Left renal cortex interstitium (tissue), 4 donors: ENCODE measurements at places on chromosomes 16 and 17.

DNA sequence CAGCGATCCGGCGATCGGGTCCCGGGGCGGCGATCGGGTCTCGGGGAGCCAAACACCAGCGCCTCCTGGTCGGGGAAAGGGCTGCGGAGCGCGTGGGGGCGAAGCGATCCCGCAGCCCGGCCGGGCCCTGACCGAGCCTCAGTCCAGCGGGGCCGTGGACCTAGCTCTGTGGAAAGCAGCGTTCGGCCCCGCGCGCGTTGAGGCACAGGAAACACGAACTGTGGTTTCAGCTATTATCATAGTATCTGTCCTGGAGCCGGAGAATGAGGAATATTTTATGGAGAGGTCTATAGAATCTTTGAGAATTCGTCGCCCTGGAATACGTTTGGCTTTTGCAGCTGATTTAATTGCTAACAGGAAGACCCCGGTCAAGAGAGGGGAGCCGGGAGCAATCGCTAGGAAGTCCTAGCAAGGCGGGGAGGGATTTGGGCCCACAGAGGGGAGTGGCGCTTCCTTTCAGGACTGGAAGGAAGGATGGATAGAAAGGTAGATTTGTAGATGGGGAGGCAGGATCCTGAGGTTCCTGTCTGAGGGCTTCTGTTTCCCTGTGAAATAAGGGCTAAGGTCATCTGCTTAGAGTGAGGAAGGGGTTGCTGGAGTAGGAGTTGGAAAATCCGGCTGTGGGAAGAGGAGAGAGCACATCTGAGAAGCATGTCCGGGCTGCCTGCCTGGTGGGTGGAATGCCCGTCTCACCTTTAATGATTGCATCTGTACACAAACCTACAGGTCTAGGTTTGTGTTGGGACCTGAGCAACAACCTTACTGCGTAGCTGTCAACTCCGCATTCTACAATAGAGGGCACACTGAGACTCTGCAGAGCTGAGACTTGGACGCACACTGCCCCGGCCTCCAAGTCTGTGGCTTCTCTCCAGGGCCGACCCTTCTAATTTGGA lies 770 bp downstream of the CCNF start:
- DNase-seq = no peak

GRCh38 chr16:51637770-51638094 lies 486.7 kb upstream of the SALL1 start:
- no peak for DNase-seq

DNA sequence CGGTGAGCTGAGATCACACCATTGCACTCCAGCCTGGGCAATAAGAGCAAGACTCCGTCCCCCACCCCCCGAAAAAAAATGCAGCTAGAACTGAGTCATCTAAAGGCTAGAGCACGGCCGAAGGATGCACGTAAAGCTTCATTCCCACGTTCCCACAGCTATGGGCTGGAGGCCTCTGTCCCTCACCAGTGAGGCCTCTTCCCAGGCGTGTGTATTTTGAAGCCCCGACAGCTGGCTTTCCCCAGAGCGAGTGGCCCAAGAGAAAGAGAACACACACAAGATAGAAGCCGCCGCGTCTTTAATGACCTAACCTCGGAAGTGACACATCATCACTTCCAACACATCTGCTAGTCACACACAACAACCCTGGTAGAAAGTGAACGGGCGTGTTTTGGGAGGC lies 6.6 kb upstream of the KCTD5 start:
- no peak for DNase-seq

GRCh38 chr17:37761059-37761458 lies 16.2 kb upstream of the HNF1B start:
- no peak for DNase-seq

DNA sequence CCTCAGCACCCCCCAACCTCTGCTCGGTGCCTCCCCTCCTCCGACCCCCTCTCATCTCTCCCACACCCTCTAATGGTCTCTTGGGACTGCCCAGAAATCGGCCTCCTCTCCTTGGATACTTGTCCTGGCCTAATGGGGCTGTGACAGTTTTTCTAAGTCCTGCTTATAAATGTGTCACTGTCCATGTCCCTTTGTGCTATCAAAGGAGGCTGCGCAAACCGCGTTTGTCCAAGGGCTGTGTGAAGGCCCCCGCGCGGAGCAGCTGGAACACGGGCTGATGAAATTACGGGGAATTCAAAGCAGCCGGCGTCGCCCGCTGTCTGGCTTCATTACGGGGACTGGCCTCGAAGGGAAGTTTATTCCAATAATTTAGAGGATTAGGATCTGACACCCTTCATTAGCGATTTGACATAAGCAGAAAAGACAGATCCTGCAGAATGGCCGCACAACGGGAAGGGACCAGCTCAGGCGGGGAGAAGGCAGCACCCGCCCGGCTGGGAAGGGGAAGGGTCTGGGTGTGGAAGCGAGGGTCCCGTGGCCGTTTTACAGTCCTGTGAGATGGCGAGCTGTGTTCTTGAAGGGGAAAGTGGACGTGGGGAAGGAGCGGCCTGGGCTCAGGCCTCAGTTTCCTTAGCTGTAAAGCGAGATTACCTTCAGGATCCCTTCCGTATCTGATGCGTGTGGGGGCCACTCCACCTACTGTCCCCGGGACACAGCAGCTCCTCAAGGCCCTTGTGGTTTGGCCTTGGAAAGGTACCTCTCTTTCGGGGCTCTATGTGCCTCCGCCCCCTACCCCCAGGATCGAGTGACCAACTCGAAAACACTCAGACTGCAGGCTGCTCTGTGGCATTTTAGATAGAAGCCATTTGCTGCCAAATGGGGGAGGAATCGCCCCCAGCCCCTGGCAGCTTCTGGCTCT lies 1.6 kb upstream of the WFIKKN2 start:
- no peak for DNase-seq

DNA sequence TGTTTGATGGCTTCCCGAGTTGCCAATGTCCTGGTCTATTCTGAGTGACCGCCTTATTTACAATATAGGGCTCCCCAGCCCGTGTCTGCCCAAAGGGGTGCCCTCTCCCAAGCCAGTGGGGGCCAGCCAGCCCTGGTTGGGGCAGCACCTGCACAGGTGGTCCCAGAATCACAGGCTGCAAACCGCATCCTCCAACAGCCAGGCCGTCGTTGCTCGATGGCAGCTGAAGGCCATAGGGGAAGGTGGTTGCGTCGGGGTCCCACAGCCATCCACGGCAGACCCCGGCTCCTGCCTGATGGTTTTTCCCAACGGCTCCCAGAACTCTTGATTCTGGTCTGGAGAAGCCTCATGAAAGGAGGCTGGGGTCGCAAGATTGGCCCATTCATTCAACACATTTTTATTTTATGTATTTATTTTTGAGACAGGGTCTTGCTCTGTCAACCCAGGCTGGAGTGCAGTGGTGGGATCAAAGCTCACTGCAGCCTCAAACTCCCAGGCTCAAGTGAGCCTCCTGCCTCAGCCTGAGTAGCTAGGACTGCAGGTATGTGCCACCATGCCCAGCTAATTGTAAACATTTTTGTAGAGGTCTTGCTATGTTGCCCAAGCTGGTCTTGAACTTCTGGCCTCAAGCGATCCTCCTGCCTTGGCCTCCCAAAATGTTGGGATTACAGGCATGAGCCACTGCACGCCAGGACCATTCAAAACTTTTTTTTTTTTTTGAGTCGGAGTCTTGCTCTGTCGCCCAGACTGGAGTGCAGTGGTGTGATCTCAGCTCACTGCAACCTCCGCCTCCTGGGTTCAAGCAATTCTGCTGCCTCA lies 79.0 kb upstream of the TOB1 start:
- no peak for DNase-seq

DNA sequence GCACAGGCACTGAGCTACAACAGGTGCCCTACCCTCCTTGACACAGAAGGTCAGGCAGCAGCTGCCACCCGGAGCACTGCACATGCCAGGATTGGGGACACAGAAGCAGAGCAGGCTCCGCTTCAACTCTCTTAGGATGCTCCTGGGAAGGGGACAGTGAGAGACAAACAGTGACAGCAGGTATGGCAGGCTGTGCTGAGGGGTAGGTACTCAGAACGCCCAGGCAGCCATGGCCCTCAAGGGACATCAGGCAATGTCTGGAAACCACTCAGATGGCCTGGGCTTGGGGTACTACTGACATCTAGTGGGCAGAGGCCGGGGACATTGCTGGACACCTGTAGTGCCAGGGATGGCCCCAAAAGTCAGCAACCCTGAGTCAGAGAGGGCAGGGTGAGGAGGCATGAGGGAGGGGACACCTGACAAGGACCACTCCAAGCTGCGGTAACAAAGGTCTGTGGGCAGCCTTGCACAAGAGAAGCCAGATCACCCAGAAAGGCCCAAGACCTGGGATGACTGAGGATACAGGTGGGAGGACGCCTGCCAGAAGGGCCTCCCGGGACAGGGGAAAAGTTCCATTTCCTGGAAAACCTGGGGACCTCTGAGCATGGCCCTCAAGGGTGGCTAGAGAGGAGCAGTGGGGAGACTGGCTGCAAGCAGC lies 21.2 kb downstream of the PEMT start:
- DNase-seq = no peak

DNA sequence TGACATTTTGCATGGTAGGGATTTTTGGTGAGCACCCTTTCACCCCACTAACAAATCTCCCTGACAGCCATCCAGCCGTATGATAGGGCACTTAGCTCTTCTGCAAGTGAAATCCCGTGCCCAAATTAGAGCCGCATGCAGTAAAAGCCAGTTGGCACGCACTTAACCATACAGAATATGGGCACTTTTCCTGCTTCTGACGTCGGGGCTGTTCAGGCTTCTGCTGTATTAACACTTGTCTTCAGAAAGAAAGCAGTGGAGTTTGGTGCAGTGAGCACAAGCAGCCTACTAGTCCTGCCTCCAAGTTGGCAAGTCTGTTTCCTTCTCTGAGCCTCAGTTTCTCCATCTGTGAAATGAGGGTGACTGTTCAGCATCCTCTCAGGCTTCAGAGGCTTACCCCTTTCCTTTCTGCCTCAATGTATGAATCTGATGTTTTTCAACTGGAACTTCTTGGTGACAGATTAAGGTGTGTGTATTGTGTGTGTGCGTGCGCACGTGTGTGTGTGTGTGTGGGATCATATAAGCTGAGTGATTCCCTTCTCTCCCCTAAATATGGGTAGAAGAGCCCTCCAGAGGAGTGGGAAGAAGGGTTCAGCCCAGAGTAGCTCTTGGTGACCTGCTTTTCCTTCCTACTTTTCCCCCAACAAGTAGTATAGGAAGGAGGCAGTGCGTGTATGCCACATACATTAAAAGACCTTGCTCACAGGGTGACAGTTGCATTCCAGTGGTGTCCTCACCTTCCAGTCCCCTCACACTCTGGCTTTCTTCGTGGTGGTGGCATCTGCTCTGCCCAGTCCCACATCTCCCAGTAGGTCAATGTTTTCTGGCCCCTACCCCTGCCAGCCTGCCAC lies 19.0 kb downstream of the IGF2BP1 start:
- DNase-seq = no peak

GRCh38 chr17:4150096-4150495 lies 7.1 kb downstream of the CYB5D2 start:
- no peak for DNase-seq

GRCh38 chr16:86307514-86307903 lies 202.8 kb upstream of the FOXF1 start:
- no peak for DNase-seq

GRCh38 chr17:66837885-66838665 lies 3.2 kb downstream of the CACNG5 start:
- no peak for DNase-seq
